ENCODE measurements at places on chromosomes 3 and 15.

- DNase-seq: no peak
These were observed 63.0 kb upstream of the TSC22D2 start for GRCh38 chr3:150345021-150345538.

GRCh38 chr15:93469994-93470393 lies 381.0 kb upstream of the RGMA start:
- no peak for DNase-seq

DNA sequence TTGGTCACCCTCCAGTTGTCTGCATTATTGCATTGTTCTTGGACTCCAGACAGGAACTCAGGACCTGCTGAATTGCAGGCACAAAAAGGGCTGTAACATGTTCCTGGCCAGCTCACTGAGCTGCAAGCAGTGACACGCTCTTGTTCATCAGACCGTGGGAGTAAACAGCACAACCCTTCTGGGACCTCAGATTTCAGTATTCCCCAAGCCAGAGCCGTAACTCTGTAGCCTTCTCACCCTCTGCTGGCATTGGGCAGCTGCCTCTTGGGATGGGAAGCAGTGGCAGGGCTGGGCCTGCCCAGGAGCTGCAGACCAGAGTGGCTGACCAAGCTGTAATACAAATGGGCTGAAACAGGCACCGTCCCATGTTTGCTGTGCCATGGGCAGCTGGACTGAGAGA lies 607.1 kb upstream of the BCHE start:
- DNase-seq: no peak

DNA sequence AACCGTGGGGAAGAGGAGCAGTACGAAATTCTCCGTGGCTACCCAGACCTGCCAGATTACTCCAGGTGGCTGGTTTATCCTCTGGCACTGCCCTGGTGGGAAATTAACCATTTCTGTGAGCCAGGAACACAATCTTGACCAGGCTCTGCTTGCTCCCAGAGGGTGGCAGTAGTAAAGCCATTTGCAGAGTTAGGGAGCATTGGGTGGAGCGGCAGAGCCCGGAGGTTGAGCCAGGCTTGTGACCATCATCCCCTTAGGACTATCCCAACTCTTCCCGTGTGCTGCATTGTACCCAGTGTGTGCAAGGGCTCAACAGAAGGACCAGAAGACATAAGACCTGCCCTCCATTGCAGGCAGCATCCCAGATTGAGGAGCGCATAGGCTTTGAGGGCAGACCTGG lies 5.3 kb downstream of the KNG1 start:
- no peak for DNase-seq

DNA sequence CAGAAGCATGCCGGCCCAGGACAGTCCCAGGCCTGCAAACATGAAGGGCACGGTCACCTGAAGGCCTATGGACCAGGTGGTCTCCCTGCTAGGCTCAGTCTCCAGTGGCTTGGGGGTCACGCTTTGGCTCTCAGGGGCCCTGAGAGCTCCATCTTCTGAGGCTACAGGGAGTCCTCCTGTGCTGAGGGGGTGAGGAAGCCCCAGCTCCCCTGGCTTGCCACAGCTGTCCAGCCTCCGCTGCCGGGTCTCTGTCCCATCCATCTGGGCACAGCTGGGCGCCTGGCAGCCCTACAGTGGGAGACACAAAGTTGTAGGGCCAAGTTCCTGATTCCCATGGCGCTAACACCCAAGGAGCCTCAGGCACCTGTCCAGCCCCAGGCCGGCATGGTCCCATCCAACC lies 16.0 kb downstream of the SLC41A3 start:
- DNase-seq: no peak

DNA sequence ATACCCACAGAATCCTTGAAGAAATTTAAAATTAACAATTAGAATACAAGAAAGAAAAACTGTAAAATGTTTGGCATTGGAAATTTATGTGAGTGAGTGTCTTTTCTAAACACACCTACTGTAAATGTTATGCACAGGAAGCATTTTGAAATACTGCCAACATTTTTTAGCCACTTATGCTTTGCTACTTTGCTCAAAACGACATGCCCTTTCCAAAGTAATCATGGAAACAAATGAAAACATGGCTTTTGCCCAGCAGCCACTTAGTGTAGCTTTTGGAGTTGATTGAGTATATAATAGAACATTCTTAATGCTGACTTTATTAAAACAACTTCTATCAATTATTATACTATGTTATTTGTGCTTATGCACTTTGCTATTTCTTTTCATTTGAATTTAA lies 823.0 kb downstream of the CADM2 start:
- no peak for DNase-seq

GRCh38 chr15:73024168-73024567 lies 28.1 kb upstream of the NEO1 start:
- no peak for DNase-seq

DNA sequence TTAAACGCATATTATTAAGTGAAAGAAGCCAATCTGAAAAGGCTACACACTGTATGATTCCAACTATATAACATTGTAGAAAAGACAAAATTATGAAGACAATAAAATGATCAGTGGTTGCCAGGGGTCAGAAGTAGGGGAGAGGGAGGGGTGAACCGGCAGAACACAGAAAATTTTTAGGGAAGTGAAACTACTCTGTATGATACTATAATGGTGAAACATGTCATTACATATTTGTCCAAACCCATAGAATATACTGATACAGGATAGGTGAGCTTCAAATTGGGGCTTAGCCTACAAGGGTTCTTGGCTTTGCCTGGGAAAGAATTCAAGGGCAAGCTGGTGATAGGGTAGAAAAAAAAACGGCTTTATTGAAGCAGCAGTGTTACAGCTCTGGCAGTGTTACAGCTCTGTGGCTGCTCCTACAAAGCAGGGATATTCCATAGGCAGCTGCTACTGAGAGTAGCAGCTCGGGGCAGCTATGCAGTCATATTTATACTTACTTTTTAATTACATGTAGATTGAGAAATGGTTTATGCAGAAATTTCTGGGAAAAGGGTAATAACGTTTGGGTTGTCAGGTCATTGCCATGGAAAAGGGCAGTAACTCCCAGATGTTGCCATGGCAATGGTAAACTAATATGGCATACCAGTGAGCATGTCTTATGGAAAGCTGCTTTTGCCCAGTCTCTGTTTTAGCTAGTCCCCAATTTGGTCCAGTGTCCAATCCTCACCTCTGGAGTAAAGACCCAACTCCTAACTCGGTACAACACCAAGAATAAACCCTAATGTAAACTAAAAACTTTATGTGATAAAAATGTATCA lies 125.1 kb upstream of the SLC25A36 start:
- no peak for DNase-seq

DNA sequence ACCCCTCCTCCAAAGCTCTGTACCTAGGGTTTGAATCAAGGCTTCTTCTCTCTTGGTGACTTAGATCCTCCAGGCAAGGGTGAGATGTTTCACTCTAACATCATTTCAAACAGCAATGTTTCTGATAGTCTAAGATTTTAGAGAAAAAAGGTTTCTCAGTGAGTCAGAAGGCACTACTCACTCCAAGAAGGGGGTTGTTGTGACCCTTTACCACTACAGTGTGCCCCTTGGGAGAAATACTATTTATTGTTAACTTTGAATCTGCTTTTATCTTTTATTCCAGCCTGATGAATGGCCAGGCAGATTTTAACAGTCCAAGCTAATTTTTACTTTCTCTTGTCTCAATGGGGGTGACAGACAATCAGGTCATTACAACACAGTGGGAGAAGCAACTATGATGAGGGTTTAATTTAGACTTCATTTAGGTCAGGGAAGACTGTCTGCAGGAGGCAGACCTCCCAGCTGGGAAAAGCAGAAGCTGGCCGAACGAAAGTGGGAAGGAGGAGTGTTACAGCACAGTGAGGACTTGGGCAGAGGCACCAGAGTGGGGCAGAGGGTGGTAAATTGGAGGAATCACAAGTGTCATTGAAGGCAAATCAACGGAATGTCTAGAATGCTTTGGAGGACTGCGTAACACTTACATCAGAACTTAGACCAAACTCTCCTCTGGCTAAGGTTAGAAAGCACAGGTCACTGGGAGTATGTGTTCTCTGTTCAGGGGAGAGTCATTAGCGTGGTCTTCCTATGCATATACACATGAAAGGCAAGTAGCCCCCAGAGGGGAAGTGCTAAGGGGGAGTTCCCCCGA lies 21.2 kb downstream of the ZNF860 start:
- DNase-seq: no peak

GRCh38 chr3:171850320-171850959 lies 7.3 kb downstream of the TMEM212 start:
- no peak for DNase-seq

DNA sequence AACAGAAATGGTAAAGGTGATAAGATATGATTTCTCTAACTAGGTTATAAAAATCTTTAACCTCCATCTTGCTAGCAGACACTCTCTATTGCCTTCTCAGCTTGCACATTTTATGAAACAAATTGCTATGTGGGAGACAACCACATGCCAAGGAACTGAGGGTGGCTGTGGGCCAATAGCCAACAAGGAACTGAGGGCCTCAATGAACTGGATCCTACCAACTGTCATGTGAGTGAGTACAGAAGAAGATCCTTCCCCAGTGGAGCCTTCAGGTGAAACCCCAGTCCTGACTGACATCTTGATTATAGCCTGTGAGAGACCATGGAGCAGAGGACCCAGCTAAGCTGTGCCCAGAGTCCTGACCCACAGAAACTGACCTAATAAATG lies 129.2 kb upstream of the LRIG1 start:
- DNase-seq: no peak
